ENCODE measurements at places on chromosomes 6 and 20.

DNA sequence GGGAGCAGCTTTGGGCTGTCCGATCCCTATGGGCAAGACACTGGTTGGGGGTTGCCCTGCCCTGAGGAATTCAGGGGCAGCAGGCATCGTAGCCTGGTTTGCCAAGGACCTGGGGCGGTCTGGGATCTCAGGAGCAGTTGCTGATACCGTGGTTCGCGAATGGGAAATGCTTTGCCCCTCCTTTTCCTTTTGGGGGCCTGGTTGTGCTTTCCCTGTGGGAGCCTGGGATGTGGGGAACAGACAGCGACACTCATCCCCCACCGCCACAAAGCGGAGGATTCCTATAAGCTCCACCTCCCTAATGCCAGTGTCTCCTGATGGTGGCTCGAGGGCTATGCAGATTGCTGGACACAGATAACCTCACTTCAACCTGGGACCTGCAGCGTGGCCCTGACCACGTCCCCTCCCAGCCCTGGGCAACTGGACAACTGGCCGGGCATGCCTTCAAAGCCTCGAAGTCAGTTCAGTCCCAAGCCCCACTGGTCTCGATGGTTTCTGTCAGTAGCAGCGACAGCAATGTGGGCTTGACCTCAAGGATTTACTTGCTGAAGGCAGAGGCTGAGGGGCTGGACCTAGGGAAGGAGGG lies 3.3 kb downstream of the CEBPB start:
- no peak for DNase-seq

DNA sequence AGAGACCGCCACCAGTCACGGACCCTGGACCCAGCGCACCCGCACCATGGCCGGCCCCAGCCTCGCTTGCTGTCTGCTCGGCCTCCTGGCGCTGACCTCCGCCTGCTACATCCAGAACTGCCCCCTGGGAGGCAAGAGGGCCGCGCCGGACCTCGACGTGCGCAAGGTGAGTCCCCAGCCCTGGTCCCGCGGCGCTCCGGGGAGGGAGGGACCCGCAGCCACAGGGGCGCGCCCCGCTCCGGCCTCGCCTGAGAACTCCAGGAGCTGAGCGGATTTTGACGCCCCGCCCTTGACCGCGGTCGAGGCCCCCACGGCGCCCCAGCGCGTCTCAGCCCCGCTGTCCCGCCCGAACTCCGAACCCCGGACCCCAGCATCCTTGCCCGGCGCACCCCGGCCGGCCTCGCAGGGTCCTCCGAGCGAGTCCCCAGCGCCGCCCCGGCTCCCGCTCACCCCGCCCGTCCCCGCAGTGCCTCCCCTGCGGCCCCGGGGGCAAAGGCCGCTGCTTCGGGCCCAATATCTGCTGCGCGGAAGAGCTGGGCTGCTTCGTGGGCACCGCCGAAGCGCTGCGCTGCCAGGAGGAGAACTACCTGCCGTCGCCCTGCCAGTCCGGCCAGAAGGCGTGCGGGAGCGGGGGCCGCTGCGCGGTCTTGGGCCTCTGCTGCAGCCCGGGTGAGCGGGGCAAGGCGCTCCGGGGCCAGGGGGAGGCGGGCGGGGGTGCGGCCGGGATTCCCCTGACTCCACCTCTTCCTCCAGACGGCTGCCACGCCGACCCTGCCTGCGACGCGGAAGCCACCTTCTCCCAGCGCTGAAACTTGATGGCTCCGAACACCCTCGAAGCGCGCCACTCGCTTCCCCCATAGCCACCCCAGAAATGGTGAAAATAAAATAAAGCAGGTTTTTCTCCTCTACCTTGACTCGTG lies at the start of gene OXT:
OXT (plus strand) TSS at position 11 of the 920 bp plus-strand sequence; CDS start at position 47, 36 bp downstream.
- peak; percentile 63 for DNase-seq

- DNase-seq = no peak
These were observed 107.2 kb upstream of the PLEKHG1 start for GRCh38 chr6:150492507-150492906.

- DNase-seq = no peak
These were observed 25.0 kb upstream of the C6orf62 start for GRCh38 chr6:24743944-24744335.

GRCh38 chr20:4989570-4989969 lies 11.7 kb downstream of the SLC23A2 start:
- no peak for DNase-seq

GRCh38 chr20:62895539-62895938 lies 30.8 kb downstream of the DIDO1 start:
- no peak for DNase-seq

DNA sequence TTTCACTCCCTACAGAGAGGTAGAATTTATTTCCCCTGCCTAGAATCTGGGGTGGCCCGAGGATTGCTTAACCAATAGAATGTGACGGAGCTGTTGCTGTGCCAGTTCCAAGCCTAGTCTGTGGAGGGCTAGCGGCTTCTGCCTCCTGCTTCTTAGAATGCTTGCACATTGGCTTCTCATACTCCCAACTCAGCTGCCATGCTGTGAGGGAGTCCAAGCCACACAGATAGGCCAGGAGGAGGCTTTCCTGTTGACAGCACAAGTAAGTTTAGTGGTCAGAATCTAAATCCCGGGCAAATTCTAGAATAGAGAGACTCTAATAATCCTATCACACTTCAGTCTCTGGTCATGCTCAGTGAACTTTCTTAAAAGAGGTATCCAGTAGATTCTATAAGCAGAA lies 57.5 kb upstream of the SNRPB2 start:
- DNase-seq = no peak

DNA sequence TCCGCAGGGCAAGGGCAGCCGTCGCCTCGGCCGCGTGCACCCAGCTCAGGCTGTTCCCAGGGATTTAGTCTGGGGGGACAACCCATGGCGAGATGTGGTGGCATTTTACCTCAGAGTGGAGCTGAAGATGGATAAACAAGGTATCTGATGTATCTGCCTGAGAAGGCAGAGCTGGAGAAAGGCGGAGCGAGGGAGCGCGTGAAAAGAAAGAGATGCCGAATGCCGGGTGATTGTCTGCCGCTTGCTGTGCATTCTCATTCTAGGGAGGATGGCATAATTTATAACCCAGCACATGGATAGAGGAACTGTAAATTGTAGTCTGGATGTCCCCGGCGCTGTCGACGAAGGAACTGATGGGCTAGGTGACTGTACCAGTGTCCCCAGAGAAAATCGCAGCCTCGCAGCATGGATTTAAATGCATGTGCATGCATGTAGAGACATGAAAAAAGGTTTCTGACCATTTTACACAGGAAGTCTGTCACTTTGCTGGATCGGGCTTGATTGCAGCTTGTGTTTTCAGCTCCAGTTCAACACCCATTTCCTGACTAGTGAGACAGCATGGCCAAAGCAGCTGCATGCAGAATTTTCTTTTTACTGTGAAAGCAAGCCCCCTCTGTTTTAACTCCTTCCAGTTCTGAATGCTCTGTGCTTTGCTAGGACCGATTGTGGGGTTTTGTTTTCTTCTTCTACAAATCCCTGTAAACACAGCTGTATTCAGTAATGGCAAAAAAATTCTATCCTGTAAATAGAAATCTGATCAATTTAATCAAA lies 149.7 kb downstream of the PRL start:
- DNase-seq = no peak

DNA sequence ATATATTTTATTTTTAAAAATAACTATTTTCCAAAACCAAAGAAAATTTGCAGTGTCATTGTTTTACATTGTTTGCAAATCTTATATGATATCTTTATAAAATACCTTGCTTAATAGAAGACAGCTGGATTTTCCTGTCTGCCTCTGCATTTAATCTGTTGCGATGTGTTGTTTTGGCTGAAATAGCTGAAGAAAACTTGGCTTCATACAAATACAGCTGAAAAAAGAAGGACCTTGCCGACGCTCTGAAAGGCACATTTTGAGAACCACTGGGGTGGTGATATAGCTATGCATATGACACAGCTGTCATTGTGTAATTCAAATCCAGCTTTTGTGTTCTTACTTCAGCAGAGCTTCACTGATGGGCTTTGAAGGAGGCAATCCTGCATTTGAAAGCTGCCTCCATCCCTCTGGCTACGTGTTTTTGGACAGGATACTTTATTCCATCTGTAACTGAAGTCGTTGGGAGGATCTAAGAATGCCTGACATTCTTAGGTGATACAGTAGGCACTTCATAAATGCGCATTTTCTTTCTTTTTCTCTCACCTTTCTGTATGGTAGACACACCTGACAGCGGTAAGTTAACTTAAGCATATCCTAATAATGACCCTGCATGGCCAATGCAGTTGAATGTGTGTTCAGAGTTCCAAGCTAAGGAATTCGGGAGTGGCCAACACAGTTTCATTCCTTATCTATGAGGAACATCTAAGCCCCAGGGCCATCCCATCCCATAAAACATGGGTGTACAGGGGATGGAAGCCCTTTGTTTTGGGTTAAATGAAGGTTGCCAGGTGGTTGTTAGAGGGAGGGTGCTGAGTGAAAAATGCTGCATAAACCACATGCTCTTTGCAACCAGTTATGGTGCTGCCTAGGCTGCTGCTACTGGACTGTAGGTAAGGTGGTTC lies 213.0 kb downstream of the TFAP2A start:
- no peak for DNase-seq

- DNase-seq = no peak
These were observed 96.2 kb downstream of the SNX5 start for GRCh38 chr20:17872434-17872833.

GRCh38 chr6:144113366-144113765 lies 18.0 kb upstream of the SF3B5 start:
- DNase-seq = no peak

GRCh38 chr6:18343741-18344140 lies 43.4 kb upstream of the RNF144B start:
- no peak for DNase-seq

GRCh38 chr6:9841886-9842725 lies 572.8 kb downstream of the TFAP2A start:
- no peak for DNase-seq

GRCh38 chr6:122758927-122759334 lies 20.6 kb upstream of the FABP7 start:
- DNase-seq = no peak

- no peak for DNase-seq
These were observed 398.6 kb downstream of the RFPL4B start for GRCh38 chr6:112745765-112746164.

DNA sequence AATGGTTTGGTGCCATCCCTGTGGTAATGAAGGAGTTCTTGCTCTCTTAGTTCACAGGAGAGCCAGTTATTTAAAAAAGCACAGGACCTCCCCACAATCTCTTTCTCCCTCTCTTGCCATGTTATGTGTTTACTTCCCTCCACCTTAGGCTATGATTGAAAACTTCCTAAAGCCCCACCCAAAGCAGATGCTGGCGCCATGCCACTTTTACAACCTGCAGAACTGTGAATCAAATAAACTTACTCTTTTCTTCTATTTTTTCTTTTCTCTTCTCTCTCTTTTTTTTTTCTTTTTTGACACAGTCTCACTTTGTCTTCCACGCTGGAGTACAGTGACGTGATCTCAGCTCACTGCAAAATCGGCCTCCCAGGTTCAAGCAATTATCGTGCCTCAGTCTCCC lies 508.4 kb upstream of the EPHA7 start:
- DNase-seq = no peak

DNA sequence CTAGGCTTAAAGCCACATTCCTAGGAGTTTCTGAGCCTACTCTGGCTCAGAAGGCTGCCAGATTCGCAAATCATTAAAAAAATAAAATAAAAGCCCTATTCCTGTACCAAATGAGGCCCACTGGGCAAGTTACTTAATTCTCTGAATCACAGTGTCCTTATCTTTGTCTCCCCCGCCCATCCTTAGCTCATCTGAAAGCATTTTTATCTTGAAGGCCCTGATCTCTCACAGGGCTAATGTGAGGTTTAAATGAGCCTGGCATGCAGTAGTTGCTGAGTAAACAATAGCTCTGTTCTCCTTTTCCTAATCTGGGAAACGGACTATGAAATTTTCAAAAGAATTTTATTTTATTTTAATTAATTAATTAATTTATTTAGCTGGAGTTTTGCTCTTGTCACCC lies 2.1 kb upstream of the ZBTB12 start:
- DNase-seq = no peak

- DNase-seq = no peak
These were observed 99.8 kb upstream of the FOXA2 start for GRCh38 chr20:22684072-22684762.

GRCh38 chr6:38193481-38194281 lies 374.2 kb downstream of the ZFAND3 start:
- DNase-seq = no peak

DNA sequence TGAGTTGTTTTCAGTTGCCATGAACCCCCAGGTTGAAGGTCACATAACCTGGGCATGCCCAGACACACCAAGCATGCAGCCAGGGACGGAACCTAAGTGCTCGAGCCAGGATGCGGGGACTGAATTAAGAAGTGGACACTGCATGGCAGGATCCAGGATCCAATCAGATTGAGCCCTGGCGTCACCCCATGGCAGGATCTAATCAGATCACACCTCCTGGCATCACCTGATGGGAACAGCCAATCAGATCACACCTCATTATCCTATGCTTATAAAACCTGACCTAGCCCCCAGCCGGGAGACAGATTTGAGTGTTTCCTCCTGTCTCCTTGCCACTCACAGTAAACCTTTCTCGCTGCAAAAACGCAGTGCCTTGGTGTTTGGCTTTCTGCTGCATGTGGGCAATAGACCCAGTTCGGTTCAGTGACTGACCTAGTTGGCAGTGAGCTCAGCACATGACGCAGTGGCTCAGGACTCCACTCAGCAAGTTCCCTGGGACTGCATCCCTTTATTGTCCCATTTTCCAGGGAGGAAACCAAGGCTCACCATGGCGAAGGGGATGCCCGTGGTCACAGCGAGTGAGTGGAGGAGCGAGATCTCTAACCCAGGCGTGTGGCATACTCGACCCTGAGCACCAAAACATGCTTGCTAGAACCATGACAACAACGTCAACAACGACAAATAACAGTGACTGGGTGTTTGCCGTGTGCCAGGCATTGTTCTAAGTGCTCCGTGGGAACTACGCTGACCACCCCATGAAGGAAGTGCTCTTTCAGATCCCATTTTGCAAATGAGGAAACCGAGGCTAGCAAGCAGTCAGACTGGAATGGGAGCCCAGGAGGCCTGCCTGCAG lies 66.3 kb downstream of the RBM38 start:
- DNase-seq = no peak

GRCh38 chr6:136189104-136189503 lies 61.0 kb downstream of the MTFR2 start:
- DNase-seq = no peak

GRCh38 chr6:31308050-31308844 lies 36.4 kb upstream of the HLA-C start:
- DNase-seq = peak; percentile 68

DNA sequence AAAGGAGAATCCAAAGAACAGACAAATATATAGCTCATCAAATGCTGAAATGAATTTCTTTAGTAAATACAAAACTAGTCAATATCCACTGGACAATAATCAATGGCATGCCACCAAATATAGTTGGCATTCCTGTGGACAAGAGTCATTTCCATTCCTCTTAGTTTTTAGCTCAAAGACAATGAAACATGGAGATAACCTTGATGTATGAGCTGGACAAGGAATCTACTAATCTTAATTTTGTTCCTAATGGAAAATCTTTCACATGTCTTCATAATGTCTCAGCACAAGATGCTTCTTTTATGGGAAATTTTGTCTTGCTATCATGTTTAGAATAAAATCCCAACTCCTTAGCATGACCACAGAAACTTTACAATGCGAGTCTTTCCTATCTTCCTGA lies 87.8 kb downstream of the PFDN4 start:
- DNase-seq = no peak
